ENCODE measurements at places on chromosomes 3 and 15.
A peak's percentile ranks its signal among the peaks of the same experiment; 100 is the strongest.

GRCh38 chr3:39751286-39751685 is 58.1 kb upstream of the MYRIP start:
- DNase-seq: no peak

- DNase-seq: no peak
Measured at GRCh38 chr3:83843716-83844115, 1115.1 kb upstream of the CADM2 start.

DNA sequence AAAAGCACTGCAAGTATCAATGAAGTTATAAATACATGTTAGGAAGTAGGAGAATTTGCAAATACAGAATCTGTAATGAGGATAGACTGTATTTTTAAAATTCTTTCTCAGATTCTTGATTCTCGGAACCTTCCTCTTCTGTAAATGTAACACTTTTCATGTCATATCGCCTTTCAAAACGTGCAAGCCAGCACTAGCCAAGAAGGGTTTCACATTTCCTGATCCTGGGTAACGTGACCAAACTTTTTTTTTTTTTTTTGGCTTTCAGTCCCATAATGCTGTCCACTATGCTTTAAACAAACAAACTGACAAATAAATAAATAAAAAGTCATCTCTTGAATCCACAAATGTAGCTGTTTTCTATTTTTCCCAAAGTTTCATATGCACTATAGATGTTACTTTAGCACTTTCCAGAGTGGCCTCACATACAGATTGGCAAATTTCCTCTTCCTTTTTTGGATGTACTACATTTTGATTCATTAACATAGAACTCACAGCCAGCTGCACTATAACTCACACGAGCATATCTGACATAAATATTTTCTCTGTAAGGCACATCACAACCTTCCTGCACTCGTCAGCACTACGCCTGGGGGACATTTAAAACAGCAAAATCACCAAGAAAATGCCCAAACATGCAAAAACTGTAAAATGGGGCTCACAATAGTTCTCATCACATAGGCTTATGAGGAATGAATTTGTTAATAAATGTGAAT is 208.1 kb downstream of the OSBPL10 start:
- DNase-seq: no peak

DNA sequence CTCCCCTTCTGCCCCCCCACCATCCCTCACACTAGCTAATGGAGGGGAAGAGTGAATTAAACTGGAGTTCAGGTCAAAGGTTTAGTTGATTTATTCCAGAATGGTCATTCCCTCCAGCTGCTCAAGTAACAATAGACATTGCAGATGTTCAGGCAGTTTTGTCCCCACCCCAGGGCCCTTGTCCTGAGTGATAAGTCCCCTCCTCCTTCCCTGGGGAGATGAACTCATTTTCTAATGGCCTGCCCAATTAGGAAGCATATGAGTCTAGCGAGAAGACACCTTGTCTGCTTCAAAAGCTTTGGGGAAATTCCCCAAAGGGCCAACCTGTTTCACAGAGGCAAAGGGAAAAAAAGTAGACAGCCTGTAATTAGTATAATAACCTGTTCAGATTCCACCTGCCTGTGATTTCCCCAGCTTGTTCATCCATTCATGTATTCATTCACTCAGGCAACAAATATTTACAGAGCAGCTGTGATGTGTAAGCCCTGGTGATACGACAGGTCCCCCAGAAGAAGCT is 165.3 kb downstream of the SHQ1 start:
- DNase-seq: no peak

DNA sequence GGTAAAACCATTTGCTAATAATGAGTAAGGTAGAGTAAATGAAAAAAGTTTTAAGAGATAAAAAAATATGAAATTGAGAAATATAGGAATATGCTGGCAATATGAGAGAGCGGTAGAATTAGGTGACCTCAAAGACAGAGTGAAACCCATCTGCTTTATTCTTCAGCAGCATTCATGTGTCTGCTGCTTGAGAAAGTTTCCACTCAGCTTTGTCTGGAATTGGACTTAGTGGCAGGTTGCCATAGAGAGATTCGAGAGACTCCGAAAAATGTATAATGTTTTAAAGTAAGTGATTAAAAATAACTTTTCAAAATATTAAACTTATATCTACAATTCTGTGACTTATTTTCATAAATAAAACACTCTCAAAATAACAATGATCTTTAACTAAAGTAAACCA is 5.0 kb downstream of the SUCNR1 start:
- no peak for DNase-seq

DNA sequence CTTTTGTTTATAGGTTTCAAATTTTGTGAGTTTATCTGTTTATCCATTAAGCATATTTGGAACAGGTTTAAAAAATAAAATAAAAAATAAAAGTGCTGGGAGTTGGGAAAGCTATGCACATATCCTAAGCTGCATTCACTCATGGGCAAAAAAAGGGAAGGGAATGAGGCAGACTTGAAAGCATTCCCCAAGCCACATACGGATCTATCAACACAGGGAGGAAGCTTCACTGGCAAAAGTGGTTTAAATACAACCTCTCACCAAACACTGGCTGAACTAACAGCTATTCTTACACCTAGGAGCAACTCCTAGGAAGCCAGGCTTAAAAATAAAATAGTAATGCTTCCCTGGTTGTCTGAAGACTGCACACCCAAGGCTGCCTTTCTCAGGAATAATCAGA is 101.2 kb downstream of the PCCB start:
- no peak for DNase-seq

GRCh38 chr15:42954291-42954690 is 33.7 kb upstream of the TTBK2 start:
- DNase-seq: no peak

DNA sequence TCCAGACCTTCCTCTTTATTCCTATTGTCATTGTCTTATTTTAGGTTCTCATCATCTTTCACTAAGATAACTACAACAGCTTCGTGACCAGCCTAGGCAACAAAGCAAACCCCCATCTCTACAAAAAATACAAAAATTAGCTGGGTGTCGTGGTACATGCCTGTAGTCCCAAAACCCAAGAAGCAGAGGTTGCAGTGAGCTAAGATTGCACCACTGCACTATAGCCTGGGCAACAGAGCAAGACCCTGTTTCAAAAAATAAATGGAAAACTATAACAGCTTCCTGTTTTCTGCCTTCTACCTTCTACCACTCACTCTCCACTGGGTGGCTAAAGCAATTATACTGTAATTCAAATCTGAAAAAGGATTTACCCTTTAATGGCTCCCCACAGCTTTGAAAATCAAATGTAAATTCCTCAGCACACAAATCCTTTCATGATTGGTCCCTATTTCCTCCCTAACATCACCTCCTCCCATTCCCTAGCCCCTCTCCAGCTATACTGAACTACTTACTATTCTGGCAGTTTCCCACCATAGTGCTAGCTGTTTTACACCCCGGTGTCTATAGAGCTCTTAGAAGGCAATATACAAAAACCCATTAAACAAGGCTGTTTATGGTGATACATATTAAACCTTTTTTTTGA is 33.4 kb downstream of the LRRFIP2 start:
- DNase-seq: no peak

DNA sequence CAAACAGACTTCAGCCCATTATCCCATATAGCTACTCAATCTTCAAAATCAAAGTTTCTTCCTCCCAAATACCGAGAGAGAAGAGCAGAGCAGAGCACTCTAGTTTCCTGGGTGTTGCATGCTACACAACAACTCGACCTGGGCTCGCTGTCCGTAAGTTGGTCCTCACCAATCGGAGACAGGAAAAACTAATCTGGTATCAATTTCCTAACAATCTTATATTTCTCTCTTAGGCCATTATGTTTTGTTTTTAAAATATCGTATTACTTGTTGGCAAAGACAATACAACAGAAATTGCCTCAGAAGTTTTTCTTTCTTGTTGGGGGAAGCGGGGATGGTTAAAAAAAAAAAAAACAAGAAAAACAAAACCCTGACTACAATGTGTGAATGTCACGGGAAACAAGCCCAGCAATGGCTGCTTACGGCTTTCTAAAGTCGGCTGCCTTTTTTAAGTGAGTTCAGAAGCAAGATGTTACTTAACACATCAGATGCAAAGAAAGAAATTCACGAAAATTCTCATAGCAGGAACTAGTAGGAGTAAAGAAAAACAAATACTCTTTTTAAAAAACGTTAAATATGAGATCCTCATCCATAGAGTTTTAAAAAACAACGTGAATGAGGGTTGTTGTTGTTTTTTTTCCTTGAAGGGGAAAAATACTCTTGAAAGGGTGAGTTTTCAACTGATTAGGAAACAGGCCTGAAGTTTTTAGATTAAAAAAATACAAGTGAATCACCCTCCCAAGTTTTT is 1.9 kb downstream of the VGLL4 start:
- DNase-seq: no peak

DNA sequence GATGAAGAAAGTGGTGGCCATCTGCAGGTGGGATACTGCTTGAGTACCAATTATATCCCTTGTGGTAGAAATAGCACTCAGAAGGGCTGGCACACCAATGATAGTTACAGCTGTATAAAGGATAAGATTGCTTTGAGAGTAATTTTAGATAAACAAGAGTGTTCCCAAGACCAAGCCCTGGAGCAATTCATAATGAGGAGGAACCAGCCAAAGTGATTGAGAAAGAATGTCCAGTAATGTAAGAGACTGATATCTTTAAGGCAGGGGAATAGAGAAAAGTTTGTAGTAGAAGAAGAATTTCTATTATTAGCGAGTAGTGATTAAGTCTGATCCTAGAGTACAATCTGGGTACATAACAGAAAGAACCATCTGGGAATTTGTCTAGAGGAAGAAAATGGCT is 945.1 kb downstream of the OTOL1 start:
- DNase-seq: no peak

DNA sequence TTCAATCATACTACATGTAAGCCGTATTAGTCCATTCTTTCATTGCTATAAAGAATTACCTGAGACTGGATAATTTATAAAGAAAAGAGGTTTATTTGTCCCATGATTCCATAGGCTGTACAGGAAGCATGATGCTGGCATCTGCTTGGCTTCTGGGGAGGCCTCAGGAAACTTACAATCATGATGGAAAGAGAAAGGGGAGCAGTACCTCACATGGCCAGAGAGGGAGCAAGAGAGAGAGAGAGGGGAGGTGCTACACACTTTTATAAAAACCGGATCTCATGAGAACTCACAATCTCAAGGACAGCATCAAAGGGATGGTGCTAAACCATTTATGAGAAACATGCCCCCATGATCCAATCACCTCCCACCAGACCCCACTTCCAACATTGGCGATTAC is 14.3 kb upstream of the CLASP2 start:
- DNase-seq: no peak

DNA sequence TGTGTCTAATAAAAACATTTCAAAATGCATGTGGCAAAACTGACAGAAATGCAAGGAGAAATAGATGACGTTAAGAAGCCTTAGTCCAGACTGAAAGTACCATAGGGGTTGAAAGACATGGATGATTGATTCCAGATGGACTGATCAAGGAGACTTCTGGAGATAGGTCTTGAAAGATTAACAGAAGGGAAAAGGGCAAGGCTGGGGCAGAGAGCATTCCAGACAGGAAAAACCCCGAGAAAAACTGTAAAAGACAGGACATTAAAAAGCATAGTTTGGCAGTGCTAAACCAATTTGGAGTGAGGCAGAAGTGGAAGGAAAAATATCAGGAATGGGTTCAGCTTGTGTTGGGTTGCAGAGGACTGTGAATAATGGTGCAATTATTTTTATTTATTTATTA is 375.2 kb upstream of the SGO1 start:
- no peak for DNase-seq

- no peak for DNase-seq
Measured at GRCh38 chr3:137347817-137348368, 390.1 kb downstream of the IL20RB start.

GRCh38 chr15:57667171-57667849 is 39.2 kb upstream of the POLR2M start:
- no peak for DNase-seq

DNA sequence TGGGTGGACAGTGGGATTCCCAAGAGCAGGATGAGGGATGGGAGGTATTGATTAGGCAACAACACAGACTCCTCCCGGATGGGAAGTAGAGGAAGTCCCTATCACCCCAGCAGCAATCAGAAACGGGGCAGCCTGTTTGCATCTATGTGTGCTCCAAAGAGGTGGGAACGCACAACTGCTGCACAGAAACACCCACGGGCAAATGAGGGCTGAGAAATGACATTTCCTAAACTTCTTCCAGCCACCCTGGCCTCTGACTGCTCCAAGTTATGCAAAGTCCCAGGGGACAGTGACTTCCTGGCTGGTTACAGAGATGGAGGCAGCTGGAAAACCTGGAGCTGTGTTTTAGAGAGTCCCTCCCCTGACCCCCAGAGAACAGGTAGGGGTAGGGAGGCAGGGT is 42.6 kb downstream of the HCN4 start:
- DNase-seq: no peak

- no peak for DNase-seq
Measured at GRCh38 chr3:31159331-31160039, 265.0 kb upstream of the GADL1 start.

- peak; percentile 78 for DNase-seq
Measured at GRCh38 chr3:127547761-127548605, 42.5 kb downstream of the TPRA1 start.

- no peak for DNase-seq
Measured at GRCh38 chr3:43790060-43790459, 99.3 kb downstream of the ABHD5 start.

DNA sequence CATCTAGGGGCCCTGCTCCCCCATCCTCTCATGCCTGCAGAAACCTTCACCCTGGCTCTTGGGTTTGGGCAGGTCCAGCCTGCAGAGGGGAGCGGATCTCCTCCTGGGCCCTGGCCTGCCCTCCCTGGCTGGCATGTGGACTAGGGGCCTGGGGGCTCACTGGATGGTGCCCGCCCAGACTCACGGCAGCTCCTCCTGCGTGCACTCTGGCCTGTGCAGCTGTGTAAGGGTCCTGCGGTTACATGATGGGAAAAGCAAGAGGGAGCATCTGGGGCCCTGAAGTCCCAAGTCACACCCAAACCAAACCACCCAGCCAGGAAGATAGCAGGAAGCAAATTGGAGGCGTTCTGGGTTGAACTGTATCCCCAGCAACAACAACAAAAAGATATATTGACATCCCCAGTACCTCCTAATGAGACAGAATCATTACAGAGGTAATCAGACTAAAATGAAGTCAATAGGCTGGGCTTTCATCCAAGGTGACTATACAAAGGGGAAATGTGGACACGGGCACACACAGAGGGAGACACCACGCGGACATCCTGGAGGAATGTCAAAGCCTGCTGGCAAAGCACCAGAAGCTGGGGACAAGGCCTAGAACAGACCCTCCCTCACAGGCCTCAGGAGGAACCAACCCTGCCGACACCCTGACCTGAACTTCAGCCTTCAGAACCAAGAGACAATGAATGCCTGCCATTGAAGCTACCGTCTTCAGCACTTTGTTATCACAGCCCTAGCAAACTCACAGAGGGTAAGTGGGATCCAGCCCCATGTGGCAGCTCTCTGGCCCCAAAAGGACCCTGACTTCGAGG is 10.4 kb upstream of the CLK3 start:
- DNase-seq: no peak

GRCh38 chr3:10407361-10407760 is 86.4 kb upstream of the SEC13 start:
- no peak for DNase-seq

GRCh38 chr15:73956743-73957135 is 30.5 kb downstream of the LOXL1 start:
- DNase-seq: no peak

All from GM19239 (cell line).